Right kidney (tissue), 9 donors: ENCODE measurements at places on chromosomes 6 and 20.

GRCh38 chr6:80161434-80161833, 55.0 kb downstream of the BCKDHB start:
- DNase-seq, result no peak

DNA sequence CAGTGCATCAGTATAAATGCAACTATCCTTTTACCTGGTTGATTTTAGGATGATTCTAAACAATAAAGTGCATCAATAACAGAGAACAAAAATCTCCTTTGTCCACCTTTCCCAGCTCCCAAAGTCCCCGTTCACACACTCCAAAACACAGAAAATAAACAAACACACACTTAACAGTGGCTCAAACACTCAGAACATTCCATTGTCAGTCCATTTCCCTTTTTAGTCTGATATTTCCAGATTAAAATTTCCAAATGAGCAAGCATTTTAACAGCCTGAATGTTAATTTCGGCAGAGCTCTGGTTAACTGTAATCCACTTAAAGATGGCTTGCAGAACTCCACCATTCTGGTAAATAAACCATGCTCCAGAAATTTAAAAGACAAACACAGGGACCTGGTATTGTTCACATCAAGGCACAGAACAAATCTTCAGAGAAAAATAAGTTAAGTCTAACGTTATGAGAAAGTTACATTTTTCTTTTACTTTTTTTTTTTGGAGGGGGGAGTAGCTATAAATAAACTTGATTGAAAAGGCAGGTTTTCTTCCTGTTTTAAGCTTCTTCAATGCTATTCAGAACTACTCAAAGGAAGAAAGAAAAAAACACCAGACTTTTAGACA, 100.8 kb downstream of the DST start:
- peak; percentile 55 for DNase-seq

DNA sequence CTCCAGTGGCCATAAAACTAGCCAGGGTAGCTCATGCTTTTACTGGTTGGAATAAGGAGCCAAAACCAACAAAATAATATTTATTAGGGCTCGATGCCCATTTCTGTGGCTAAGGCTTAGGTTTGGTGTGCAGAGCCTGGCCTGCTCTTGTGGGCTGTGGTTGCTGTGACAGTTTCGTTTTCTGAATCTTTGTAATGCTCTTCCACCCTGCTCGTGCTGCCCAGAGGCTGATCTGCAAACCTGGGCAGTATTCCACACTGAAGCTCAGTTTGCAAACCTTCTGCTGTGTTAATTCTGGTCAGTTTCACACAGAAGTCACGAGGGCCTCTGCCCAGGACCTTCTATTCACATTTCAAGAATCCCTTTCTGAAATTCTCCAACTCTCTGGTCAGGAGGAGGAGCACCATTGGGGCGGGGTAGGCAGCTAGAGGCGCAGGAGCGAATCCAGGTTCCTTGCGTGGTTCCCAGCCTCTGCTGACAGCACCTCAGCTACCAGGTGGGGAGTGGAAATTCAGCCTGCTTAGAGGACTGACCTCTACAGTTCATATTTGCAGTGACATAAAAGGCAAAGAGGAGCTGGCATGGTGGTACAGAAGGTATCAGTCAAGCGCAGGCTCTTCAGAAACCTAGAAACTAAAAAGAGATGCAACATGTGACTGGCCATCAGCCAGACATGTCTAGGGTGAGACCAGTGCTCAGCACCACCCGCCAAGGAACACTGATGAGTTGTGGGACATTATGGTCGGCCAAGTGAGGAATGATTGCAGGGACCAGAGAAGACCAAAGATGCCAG, 14.3 kb upstream of the C20orf144 start:
- no peak for DNase-seq

DNA sequence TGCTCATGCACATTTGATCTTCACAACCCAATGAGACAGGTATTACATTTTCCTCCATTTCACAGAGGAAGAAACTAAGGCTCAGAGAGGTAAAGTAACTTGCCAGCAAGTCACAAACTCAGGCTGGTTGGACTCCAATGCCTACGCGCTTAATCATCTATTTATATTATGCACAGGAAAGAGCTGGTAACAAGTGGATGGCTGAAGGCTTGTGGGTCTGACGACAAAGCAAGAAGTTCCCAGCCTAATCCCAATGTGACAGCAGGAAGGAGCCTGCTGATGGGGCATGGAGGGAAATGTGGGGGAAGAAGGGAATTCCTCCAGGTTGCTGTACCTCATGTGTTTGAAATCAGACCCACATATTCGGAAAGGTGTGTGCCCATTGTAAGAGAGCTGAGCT, 3.9 kb downstream of the CDH22 start:
- DNase-seq, result no peak

GRCh38 chr20:21125072-21125848, 622 bp upstream of the KIZ start:
- no peak for DNase-seq

DNA sequence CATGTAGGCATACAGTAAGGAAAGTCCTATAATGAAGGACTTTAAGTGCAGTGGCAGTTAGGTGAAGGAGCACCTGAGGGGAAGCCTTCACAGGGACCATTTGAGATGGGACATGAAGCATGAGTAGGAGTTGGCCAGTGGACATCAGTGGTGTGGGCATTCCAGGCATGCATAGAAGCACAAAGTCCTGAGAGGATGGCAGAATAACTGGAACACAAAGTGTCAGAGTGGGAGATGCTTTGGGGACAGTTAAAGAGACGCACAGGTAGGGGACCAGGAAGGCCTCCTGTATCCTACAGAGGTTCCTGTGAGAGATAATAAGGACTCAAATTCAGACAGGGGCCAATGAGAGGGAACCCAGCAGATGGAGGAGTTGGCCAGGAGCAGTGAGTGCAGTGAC, 26.4 kb upstream of the EFHC1 start:
- DNase-seq, result no peak

DNA sequence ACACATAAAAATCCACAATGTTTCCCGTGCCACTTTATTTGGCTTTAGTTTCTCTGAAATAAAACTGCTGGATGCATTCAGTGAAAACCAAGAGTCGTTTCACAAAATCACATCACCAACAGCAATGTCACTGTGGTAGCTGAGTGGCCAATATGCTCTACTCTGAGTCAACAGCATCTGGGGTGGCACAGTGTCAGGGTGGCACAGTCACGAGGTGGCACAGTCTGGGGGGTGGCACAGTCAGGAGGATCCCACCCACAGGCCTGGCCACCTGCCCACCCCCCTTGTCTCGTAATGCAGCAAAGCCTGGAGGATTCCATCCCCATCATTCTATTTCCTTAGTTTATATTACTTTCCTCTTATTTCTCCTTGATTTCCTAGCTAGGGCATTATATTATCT, 87.0 kb downstream of the ANKRD60 start:
- no peak for DNase-seq

GRCh38 chr20:19483309-19483708, 270.9 kb downstream of the SLC24A3 start:
- DNase-seq, result no peak

GRCh38 chr6:127015858-127016257, 102.6 kb upstream of the RSPO3 start:
- no peak for DNase-seq

DNA sequence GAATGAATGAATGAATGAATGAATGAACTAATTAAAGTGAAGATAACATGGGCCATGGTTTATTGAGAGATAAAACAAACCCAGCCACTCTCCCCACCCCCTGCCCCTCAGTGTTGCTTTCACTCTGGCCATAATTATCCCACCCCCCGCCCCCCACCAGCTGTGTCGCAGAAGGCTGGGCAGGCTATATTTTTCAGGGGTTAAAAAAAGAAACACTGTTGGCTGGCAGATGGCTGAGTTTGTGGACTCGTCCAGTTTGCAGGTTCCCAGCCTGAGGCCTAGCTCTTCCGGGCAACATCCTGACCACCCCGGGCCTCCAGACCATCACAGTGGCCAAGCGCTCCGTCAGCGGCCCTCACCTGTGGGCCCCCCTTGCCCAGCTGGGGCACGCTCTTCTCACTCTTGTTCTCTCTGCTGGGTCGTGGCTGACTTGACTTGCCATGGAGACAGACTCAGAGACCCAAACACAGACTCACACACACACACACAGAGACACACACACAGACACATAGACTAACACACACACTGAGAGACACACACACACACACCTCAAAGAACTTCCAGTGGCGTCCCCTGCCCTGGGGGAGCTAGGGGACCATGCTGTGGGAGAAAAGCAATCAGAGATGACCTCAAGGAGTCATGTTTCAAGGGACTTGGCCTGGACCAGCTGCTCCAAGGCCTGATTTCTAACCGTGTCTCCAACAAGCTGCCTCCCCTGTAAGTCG, 2.2 kb upstream of the GRM4 start:
- DNase-seq, result no peak

DNA sequence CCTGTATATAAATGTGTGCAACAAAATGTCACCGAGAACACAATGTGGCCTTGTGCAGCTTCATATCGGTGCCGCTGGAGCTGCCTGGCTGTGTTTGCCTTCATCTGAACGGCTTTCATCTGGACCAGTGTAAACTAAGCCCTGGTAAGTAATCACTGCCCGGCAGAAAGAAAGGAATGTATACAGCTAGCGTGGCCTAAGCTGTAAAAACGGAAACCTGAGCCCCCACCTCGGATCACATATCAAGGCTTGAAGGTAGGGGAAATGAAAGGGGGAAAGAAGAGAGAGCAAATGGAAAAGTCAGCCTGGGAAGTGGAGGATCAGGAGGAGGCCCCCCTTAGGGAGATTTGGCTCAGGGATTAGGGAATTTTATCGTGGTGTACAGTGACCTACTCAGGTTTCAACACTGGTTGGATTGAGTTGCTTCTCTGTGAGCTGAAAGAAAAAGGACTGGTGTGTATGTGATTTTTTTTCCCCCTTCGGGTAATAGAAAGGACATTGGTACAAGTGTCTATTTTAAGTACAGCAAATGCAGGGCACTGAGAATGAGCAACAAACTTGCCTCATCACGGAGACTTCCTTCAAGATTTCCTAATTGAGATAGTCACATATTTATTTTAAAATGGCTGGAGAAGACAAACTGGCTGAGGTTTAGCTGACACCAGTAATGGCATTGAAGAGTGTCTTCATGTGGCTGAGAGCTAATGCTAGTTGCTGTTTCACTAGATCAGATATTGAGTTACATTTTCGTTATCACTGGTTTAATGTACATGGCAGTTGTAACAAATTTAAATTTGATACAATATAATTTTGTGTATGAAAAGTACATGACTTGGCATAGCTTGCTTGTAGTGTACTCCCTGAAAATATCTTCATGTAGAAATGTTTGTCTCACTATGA, 3.5 kb downstream of the SOBP start:
- DNase-seq, result peak; percentile 66

DNA sequence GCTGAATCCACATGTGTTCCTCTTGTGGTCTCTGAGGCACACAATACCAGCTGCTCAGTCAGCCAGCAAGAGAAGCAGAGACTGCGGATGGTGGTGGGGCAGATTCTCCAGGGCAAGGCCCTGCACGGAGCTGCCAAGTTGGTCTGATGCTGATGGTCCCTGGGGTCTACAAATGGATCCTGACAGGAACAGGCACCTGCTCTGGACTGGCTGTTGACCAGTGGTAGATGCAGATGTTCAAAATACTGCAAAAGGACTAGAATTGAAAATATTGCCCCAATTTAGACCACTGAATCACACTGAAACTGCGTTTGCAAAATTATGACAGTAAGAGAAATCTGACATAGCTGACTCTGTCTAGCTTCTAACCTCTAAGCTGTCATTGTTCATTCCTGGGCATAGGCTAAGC, 29.6 kb upstream of the TUBB2A start:
- DNase-seq, result no peak

- no peak for DNase-seq
These were observed 400.0 kb downstream of the CD83 start for GRCh38 chr6:14517516-14518105.

- DNase-seq, result no peak
These were observed 488.3 kb downstream of the CDH26 start for GRCh38 chr20:60446267-60447111.

- no peak for DNase-seq
These were observed 31.6 kb upstream of the GJA10 start for GRCh38 chr6:89862698-89863097.

DNA sequence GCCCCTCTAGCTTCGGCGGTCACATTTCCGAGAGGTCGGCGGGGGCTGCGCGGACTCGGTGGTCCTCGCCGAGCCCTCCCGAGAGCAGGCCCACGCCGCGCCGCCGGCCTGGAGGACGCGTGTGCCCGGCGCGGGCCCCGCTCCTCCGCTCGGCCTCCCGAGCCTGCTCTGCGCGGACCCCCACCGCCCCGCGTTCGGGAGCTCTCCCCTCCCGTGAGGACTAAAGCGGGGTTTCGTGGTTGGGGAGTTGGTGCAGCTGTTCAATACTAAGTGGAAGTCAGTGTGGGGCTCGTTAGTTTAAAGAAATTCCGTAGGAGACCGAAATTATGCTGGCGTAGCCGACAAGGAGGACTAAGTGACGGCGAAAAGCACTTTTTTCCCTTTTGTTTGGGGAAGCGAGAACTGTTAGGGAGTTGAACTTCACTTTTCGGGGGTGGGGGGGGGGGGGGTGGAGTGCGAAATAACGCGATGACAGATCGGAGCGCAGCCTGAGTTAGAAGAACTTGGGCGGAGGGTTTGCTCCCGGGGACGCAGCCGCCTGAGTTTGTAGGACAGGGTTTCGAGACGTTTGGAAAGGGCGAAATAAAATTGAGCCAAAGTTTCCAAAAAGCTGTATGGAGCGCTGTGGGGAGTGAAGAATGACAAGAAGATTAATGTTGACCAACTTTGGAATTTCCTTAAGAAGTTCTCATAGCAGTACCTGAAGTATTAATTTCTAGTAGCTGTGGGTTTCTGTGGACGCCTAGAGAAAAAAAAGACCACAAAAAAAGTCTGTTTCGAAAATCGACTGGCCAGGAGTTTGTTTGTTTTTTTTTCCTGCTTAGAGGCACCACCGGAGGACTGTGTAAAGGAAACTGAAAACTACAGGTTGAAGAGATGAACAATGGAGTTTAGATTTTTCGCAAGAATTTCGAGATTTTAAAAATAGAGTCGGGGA, 1.4 kb downstream of the QKI start:
- peak; percentile 81 for DNase-seq

- peak; percentile 9 for DNase-seq
These were observed 249.1 kb upstream of the TSHZ2 start for GRCh38 chr20:52722926-52723688.

DNA sequence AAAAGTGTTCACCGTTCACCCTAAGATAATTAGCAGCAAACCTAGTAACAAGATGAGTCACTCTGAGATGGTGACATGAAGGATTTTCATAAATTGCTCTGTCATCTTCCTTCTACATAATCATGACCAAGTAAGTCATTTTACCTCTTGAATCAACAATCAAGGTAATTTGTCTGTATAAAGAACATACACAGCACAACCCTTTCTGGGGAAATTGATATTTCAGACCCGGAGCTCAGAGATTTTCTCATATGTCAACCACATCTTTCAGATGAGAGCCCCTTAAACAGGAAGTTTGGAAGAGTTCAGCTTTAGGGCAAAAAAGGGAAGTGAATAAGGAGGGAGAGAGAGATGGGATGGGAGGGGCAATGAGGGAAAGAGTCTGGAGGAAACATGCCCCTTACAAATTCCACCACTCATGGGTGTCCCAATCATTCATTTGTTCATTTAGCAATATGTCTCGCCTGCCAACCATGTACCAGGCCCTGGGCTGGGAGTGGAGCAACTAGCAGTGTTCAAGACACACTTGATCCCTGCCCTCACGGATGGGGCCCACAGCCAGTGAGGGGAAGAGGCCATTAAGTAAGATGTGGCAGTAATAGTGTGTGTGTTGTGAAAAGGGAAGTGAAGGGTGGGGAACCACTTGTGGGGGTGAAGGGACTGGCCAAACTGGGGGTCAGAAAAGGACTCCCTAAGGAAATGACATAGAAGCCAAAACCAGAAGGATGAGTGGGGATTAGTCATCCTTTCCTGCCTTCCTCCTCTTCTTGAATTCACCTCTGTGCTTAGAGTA, 190.9 kb downstream of the MAFB start:
- no peak for DNase-seq

GRCh38 chr20:53405139-53405538, 188.5 kb downstream of the ZNF217 start:
- no peak for DNase-seq
